D721Med (cell line): ENCODE measurements at places on chromosomes 5 and 9.

- DNase-seq, result no peak
These were observed 79.1 kb downstream of the KLF4 start for GRCh38 chr9:107410420-107410819.

DNA sequence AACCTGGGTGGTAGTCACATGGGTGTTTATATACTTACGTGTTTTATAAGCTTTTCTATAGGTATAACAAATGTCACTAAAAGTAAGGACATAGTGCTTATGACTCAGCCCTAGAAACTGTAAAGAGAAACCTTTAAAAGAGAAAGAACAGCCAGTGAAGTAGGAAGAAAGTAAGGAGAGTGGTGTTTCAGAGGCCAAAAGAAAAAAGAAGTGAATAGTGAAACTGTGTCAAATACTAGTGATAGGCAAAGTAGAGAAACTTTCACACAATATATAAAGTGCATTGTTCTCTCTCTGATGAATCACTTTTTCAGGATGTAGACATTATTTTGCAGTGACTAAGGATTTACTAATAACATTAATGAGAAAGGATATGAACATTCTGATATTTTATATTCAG, 74.2 kb upstream of the SUSD1 start:
- no peak for DNase-seq

GRCh38 chr5:54344653-54345052, 34.3 kb upstream of the ARL15 start:
- DNase-seq, result no peak

DNA sequence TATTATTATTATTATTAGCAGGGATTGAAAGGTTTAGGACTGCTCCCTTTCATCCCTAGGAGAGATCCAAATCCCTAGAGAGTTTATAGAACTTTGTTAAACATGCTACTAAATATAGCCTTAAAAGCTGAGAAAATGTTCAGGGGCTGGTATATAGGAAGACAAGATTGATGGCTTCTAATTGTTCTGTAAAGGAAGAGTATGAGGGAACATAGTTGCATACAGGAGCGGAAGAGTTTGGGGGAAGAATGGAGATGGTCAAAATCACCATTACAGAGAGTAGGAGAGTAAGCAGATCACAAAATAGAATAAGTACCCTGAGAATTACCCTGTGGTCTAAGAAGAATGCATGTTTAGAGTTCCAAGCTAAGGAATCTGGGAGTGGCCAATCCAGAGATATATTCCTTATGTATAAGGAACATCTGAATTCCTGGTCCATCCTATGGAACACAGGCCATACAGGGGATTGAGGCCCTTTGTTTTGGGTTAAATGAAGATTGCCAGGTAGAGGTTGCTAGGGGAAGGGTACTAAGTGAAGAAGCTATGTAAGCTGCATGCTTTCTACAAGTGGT, 158.0 kb upstream of the APC start:
- no peak for DNase-seq
